ENCODE measurements at places on chromosomes 11 and 22. TPM values are rescaled to one million over a fixed set of nuclear protein-coding genes. Genes with fewer than 3 reads are reported as not detected.

- no peaks in the 10 kb centered on the region for H3K36me3 ChIP-seq
- no peak overlapping the region for H3K27ac ChIP-seq
- no peak for DNase-seq
- H3K4me1 ChIP-seq: no peaks in the 10 kb centered on the region
- no peak overlapping the region for H3K4me3 ChIP-seq
These were observed 25.8 kb downstream of the GGTLC2 start for GRCh38 chr22:22670076-22670795.

GRCh38 chr11:132644520-132645239, 887.6 kb downstream of the OPCML start:
- no peaks in the 10 kb centered on the region for H3K36me3 ChIP-seq
- H3K4me1 ChIP-seq: no peaks in the 10 kb centered on the region
- no peak for DNase-seq
- H3K4me3 ChIP-seq: no peak overlapping the region
- no peak overlapping the region for H3K27ac ChIP-seq

- H3K36me3 ChIP-seq: peaks cover 39% of the 10 kb centered on the region
- no peak overlapping the region for H3K27ac ChIP-seq
- DNase-seq: no peak
- no peak overlapping the region for H3K4me3 ChIP-seq
- no peaks in the 10 kb centered on the region for H3K4me1 ChIP-seq
- no peaks in the 10 kb centered on the region for H3K27me3 ChIP-seq
These were observed 21.3 kb upstream of the KRTAP5-7 start for GRCh38 chr11:71505781-71506180.

- H3K36me3 ChIP-seq: no peaks in the 10 kb centered on the region
- H3K4me1 ChIP-seq: no peaks in the 10 kb centered on the region
- no peak overlapping the region for H3K27ac ChIP-seq
- no peaks in the 10 kb centered on the region for H3K27me3 ChIP-seq
These were observed 1.8 kb upstream of the OR51B6 start for GRCh38 chr11:5349550-5349949.

DNA sequence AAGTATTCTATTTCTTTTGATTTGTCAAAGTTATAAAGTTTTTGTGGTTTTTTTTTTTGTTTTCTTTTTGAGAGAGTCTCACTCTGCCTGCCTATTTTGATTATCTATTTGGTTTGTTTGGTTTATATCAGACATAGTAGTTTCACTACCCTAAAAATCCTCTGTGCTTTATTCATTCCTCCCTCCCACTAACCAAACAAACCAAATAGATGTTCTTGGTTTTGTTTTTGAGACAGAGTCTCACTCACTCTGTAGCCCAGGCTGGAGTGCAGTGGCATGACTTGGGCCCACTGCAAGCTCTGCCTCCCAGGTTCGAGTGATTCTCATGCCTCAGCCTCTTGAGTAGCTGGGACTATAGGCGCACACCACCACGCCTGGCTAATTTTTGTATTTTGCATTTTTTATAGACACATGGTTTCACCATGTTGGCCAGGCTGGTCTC, 67.9 kb downstream of the ENTHD1 start:
- no peaks in the 10 kb centered on the region for H3K4me1 ChIP-seq
- no peak overlapping the region for H3K4me3 ChIP-seq
- no peak for DNase-seq
- no peaks in the 10 kb centered on the region for H3K27me3 ChIP-seq
- H3K36me3 ChIP-seq: no peaks in the 10 kb centered on the region
- no peak overlapping the region for H3K27ac ChIP-seq

Gene SERHL2
- total RNA-seq: 1.9 TPM

- H3K36me3 ChIP-seq: no peaks in the 10 kb centered on the region
- H3K4me1 ChIP-seq: peaks cover 5% of the 10 kb centered on the region
- H3K27me3 ChIP-seq: no peaks in the 10 kb centered on the region
- H3K27ac ChIP-seq: no peak overlapping the region
- no peak overlapping the region for H3K4me3 ChIP-seq
These were observed 2.8 kb upstream of the USP2 start for GRCh38 chr11:119384332-119384731.

GRCh38 chr11:30392221-30392784, 69.4 kb downstream of the ARL14EP start:
- DNase-seq: no peak
- no peaks in the 10 kb centered on the region for H3K27me3 ChIP-seq
- H3K36me3 ChIP-seq: no peaks in the 10 kb centered on the region
- no peaks in the 10 kb centered on the region for H3K4me1 ChIP-seq
- no peak overlapping the region for H3K27ac ChIP-seq
- H3K4me3 ChIP-seq: no peak overlapping the region

DNA sequence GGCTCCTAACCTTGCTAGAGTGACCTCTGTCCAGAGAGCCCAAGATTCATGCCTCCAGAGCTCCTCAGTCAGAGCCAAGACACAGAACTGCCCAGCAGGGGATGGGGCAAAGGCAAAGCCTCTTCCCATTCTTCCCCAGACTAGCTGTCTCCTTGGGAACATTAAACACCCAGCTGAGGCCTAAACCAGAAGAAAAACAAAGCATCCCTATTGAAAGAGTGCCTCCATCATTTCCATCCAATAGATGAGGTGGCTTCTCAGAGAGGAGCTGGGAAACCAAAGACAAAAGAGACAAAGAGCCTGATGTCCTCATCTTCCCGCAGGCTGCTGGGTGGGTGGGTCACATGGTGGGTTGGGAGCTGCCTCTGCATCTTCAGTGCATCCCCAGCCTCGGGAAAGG, 37.4 kb downstream of the COMMD9 start:
- no peaks in the 10 kb centered on the region for H3K27me3 ChIP-seq
- no peak overlapping the region for H3K27ac ChIP-seq
- no peaks in the 10 kb centered on the region for H3K4me1 ChIP-seq
- H3K4me3 ChIP-seq: no peak overlapping the region

DNA sequence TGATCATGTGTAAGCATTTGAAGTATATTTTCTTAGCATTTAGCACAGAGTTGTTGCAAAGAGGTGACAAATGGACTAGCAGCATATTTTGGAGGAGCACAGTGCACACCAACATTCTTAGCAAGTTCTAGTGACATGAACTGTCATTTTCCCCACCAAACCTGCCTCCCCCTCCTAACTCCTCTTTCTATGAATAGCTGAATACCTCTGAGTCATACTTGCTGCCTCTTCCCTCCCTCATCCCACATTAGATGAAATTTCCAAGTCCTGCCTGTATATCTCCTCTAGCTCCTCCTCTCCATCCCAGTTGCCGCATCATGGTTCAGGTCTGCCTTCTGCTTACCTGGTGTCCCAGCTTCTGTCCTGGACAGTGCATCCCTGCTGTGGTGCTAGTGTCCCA, 7.2 kb downstream of the OSBP2 start:
- H3K4me3 ChIP-seq: no peak overlapping the region
- H3K27ac ChIP-seq: no peak overlapping the region
- no peaks in the 10 kb centered on the region for H3K27me3 ChIP-seq

Gene ARRB1
- total RNA-seq: 27.1 TPM

DNA sequence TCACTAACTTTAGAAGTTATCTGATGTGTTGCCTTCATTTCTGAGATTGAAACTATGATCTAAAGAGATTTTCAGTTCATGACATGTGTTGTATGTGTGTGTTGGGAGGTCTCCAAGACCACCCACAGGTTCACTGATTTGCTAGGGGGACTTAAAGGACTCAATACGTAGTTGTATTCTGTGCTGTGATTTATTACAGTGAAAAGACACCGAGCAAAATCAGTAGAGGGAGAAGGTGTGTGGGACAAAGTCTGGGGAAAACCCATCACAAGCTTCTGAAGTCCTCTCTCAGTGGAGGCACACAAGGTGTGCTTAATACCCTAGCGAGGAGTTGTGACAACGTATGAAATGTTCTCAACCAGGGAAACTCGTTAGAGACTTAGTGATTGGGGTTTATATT, 35.6 kb downstream of the RNF169 start:
- DNase-seq: no peak
- no peaks in the 10 kb centered on the region for H3K27me3 ChIP-seq
- no peak overlapping the region for H3K27ac ChIP-seq
- no peak overlapping the region for H3K4me3 ChIP-seq

GRCh38 chr11:67996051-67996450, 7.8 kb downstream of the UNC93B1 start:
- no peak for DNase-seq
- H3K4me1 ChIP-seq: no peaks in the 10 kb centered on the region
- no peak overlapping the region for H3K4me3 ChIP-seq
- no peaks in the 10 kb centered on the region for H3K27me3 ChIP-seq
- no peaks in the 10 kb centered on the region for H3K36me3 ChIP-seq

DNA sequence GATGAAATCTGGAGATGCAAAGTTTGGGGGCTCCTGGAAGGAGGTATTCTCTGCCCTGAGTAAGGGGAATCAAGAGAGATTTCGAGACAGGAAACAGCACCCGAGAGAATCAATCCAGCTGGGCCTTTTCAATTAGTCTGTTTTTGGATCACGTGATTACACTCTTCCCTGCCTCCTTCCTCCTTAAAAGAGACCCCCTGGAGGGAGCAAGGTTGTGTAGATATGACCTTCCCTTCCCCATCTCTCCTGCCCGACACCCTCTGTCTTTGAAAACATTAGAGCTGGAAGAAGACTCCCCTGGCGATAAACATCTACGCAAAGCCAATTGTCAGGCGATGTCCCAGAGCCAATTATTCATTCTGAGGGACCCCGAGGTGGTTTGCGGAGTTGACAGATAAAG, 407.9 kb downstream of the MIAT start:
- no peak overlapping the region for H3K4me3 ChIP-seq
- DNase-seq: no peak
- no peaks in the 10 kb centered on the region for H3K36me3 ChIP-seq

Gene LGALS12
- total RNA-seq: not detected

- H3K4me3 ChIP-seq: no peak overlapping the region
- DNase-seq: no peak
- H3K36me3 ChIP-seq: no peaks in the 10 kb centered on the region
- H3K27me3 ChIP-seq: no peaks in the 10 kb centered on the region
- no peak overlapping the region for H3K27ac ChIP-seq
- peaks cover 8% of the 10 kb centered on the region for H3K4me1 ChIP-seq
These were observed 330.7 kb downstream of the TTC28 start for GRCh38 chr22:28348613-28349609.

Gene GPR83
- total RNA-seq: 0.27 TPM

DNA sequence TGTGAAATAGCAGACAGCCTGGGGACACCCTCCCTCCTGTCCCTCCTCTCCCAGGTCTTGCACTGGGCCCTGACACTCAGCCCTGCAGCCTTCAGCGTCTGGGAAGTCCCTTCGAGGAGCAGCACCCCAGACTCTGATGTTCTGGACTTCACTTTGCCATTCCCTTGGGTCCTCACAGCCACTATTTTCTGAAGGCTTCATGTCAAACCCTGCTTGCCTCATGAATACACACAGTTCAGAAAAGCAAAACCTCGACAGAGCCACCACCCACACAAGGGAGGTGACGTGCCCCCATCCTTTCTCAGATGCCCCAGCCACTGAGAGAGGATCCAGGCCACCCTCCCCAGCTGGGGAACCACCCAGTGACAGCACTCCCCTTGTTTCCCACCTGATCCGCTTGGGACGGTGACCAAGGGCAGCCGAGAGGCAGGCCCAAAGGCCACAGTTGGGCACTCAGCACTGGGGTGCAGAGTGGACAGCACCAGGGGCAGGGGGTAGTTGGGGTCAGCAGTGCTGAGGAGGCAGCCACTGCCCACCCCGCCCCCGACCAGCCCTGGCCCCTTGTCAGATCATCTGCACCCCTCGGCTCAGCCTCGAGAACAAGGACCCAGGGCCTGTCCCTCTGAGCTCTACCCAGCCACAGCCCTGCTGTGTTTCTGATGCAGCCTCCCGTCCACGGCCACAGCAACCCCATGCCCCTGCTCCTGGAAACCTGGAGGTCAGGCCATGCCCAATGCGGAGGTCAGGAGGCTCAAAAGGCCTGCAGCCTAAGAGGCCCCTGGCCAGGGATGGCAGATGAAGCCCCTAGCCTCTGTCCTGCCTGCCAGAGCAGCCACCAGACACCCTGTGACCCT, 3.1 kb upstream of the TNNT3 start:
- H3K4me3 ChIP-seq: no peak overlapping the region
- no peaks in the 10 kb centered on the region for H3K27me3 ChIP-seq
- H3K27ac ChIP-seq: no peak overlapping the region
- H3K36me3 ChIP-seq: no peaks in the 10 kb centered on the region
- DNase-seq: no peak
- H3K4me1 ChIP-seq: no peaks in the 10 kb centered on the region

- no peak overlapping the region for H3K4me3 ChIP-seq
- H3K36me3 ChIP-seq: no peaks in the 10 kb centered on the region
- H3K27me3 ChIP-seq: no peaks in the 10 kb centered on the region
- DNase-seq: no peak
- H3K27ac ChIP-seq: no peak overlapping the region
- no peaks in the 10 kb centered on the region for H3K4me1 ChIP-seq
These were observed 16.2 kb downstream of the OR5D16 start for GRCh38 chr11:55854704-55855103.

DNA sequence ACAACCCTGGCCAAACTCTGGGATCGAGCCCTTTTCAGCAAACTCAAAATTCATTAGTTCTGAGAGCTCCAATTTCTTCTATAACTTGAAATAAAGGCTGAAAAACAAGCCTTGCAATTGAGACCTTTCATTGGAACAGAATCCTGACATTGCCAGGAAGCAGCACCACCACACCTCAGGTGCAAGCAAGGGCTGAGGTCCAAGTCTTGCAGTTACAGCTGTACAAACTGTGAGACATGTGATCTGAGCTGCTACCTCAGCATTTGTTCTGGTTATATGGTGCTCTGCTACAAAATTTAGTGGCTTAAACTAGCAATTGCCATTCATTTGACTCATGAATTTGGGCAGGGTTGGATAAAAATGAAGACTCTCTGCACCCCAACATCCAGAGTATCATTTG, 18.1 kb downstream of the OR5AS1 start:
- no peak overlapping the region for H3K27ac ChIP-seq
- H3K36me3 ChIP-seq: no peaks in the 10 kb centered on the region

DNA sequence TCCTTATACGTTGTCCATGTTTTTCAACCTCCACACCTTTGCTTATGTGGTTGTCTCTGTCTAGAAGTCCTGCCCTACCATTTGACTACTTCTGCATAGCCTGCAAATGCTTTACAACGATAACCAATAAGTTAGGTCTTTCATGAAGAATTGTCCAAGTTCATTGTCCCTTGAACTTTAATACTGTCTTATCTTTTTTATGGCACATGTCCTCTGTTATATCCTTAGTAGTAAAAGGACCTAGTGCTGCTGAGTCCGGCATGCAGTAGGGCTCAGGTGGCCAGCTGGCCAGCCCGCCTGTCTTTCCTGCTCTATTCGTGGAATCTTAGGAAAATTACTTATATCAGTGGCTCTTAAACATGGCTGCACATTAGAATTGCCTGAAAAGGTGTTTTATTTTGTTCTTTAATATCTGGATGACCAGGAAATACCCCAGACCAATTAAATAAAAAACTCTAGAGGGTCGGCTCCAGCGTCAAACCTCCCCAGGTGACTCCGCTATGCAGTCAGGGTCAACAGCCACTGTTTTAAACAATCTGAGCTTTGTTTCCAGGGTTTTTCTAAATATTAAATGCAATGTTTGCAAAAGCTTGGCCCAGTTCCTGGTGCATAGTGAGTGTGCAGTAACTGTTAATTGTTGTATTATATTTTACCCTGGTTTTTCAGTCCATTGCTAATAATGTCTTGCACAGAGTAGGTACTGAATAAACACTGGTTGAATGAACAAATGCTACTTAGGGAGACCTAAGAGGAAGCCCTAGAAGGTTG, 64.6 kb upstream of the SESN3 start:
- no peak for DNase-seq
- H3K27me3 ChIP-seq: no peaks in the 10 kb centered on the region
- H3K36me3 ChIP-seq: no peaks in the 10 kb centered on the region
- no peak overlapping the region for H3K27ac ChIP-seq
- no peak overlapping the region for H3K4me3 ChIP-seq
